Stimulated activated CD4-positive, alpha-beta T cell treated with anti-CD3 and anti-CD28 coated beads, Interleukin-15, amount 100 ng/mL, for 24 hours (primary cell): ENCODE measurements at places on chromosomes 16 and 17.

DNA sequence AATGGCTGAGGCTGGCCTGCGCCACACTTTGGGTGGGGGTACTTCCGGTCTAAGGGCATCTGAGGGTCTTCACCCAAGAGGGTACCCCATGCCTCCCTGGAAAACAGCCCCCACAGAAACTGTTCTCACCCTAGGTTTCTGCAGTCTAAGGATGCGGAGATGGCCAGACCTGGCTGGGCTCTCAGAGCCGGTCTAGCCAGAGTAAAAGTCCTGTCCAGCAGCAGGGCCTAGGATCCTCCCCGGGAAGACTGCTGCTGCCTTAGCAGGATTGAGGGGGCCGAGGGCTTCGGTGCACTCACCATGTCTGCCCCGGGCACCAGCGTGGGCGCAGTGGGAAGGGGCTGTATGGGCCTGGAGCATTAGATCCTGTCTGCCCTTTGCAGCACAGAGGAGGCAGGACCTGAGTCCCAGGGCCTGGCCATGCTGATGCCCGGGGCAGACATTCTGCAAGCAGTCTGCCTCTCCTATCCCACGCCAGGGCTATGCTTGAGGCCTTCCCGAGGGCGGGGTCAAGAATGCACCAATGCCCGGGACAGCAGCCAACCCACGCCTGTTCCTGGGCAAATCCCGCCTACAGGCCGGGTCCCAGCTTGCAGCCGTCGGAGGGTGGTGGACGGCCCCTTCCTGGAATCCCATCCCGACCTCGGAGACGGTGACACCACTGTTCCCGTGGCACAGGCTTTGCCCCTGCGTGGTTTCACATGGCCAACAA, 54.7 kb downstream of the CBFA2T3 start:
- no peak for DNase-seq

DNA sequence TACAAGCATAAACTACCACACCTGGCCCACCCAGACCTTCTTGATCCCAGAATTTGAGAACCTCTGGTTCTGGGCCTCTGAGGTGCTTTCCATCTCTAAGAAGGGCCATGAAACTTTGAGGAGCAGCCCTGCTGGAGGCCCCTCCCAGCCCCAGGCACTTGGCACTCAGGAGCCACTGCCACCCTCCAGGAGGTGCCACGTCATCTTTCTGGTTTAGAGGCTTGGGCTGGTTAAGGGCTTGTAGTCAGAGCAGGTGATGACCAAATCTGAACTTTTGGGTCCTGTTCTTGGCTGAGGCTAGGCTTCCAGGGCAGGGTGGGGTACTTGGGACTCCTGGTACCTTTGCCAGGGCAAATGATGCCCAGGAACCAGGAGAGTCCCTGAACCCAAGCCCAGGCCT, 13.8 kb upstream of the DLX4 start:
- DNase-seq = no peak

DNA sequence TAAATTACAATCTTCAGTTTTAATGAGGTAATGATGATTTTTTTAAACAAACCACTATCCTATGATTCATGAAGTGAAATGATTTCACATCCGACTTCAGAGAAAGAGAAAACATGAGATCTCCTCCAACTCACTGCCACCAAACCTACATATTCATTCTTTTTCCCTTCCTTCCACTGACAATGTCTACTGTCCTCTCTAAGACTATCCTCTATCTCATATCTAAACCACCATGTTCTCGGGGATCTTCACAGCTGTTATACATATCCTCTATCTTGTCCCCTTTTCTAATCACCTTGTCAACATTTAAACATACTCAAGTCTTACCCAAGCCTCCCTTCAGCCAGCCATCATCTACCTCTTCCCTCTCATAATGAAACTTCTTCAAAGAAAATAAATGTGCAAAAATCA, 53.5 kb downstream of the SMURF2 start:
- no peak for DNase-seq

DNA sequence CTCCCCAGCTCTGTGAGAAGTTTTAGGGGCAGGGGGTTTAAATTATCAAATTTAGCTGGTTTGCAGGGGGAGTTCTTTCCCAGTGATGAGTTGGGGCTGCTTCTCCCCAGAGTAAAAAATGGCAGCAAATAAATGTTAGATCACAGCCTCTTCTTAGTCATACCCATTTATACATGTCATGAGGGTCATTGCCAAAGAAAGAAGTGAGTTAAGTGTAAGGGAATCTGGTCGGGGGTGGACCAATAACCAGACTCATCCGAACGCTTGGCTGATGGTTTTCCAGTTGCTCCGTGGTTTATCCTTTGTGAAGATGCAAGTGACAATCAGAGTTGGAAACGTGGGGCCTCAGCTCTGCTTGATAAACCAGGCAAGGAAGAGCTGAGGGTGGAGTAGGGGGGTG, 87.1 kb downstream of the PLXDC1 start:
- no peak for DNase-seq

GRCh38 chr17:20926532-20926931, 116.3 kb downstream of the USP22 start:
- no peak for DNase-seq

DNA sequence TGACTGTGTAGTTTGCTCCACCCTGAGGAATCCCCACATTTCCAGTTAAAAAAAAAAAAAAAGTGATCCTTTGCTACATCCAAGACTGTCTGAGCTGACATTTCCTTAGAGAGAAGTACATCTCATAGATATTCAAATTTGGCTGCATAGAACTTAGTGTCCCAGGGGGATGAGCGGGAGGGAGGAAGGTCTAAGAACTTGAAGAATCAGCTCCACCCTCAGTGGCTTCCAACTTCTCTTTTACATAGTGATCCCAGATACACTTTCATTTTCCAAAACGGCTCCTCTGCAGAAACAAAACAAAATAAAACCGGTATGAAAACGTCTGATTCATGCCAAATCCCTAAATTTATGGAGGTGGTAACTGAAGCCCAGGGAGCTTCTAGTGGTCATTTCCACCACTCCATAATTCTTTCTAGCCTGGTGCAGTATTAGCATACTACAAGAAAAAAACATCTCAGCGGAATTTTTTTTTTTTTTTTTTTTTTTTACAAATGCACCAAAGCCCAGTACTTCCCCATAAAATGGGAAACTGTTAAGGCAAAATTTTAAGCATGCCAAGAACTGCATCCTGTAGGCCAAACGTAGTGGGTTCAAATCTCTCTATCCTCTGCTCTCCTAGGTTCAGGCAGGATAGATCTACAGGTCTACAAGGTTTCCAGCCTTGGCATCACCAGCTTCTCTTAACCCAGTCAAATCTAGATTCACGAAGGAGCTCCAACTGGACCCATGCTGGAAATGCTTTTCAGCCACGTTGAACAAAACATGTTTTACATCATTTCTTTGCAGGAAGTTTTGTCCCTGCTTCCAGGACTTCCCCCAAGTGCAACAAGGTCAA, 29.3 kb downstream of the MAF start:
- DNase-seq = no peak

DNA sequence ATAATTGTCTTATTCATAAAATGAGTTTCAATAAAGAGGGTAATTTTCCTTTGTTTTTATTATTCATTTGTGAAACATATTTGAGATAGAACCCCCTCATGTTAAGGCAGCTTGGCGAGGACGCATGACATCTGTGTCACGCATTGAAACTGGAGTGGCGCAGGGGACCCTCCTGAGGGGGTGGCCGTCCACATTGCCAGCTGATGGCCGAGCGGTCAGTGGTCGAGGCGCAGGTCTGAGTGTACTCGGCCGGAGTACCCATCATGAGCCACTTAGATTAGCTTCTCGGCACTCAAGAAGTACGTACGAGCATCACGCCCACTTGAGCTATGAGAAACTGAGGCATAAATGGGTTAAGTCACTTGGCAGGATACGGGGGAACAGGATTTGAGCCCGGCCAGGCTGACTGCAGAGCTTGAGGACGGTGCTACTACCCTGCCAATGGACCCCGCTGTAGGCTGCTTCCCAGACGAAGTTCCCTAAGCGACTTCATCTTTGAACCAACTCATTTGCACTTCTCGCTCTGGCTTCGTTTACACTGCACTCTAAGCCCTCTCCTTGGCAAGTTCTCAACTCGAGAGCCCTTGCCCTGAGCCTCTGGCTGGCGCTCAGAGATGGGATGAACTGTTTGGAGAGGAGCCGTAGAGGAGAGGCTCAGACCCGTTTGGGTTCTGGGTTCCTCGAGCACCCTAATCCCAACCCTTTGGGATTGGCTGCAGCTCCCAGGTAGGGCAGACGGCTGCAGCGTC, 91.8 kb downstream of the SDK2 start:
- DNase-seq = no peak

GRCh38 chr17:65630502-65630901, 69.1 kb upstream of the AXIN2 start:
- DNase-seq = no peak

DNA sequence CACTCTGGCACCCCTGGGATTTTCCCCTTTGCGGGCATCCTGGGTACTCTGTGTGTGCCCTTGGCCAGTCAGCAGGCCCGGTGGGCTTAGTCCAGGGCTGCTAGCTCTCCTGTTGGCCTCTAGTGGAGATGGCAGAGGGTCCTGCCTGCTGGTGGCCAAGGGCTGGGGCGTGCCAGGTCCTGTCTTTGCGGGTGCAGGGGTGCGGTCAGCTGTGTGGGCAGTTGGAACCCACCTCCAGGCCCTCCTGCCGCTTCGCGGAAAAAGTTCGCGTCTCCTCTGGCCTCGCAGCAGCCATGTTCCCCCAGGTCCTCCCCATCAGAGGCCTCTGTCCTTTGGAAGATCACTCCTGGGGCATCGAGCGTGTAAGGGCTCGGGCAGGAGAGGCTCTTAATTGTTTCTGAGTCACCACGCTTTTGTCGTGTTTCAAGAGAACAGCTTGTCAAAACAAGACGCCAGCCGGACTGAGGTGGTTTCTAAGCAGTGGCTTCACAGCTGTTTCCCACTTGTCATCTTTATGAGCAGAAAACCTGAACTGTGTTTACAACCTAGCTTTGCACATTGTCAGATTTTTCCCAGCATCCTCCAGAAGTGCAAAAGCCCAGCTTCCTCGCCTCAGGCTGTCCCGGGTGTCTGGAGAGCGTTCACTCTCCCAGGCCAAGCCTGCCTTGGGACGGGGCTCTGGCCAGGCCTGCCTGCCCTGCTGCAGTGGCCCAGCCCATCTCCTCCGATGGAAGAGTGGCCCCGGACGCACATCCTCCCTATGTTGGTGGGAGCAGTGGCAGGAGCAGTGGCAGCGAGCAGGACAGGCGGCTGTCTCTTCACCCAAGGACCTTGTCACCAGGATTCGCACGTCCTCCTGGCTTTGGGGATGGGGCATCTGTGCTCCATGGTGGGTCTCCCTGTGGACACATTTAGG, 5.0 kb upstream of the DNASE1L2 start:
- no peak for DNase-seq

- no peak for DNase-seq
Measured at GRCh38 chr16:28943281-28943680, 7.5 kb upstream of the NFATC2IP start.

GRCh38 chr16:62562121-62562520, 525.9 kb upstream of the CDH8 start:
- DNase-seq = no peak

DNA sequence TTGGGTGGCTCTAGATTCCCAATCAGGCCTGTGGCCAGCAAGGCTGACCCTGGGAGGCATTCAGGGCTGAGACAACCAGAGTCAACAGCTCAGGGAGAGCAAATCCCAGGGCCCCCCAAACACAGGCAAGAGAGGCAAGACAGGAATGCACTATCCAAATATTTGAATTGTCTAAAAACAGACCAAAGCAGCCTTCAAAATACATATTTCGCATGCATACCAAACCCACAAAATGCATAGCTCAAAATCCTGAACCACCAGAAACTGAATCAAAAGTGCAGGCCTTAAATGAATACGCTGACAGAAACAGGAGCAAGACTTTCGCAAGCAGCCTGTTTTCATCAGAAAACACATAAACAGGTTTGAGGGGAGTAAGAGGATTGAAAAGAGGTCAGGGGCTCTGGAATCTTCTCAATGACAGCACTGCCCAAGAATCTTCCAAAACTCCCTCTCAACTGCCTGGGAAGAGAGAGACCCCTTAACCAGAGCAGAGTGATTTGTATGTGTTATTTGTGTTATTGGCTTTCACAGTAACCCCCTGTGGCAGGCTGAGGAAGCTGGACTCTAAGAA, 213.6 kb upstream of the CDH5 start:
- DNase-seq = no peak
